T follicular helper cell (primary cell): ENCODE measurements at places on chromosomes 7 and 10.

- DNase-seq: no peak
Observed at GRCh38 chr10:129548600-129548999, 81.6 kb downstream of the MGMT start.

- no peak for DNase-seq
Observed at GRCh38 chr10:80416479-80417098, 8.2 kb downstream of the PRXL2A start.

- no peak for DNase-seq
Observed at GRCh38 chr7:153447011-153447410, 605.2 kb upstream of the DPP6 start.

- no peak for DNase-seq
Observed at GRCh38 chr7:141263508-141263907, 189.6 kb downstream of the TMEM178B start.

GRCh38 chr10:124530816-124531215 is 69.2 kb downstream of the LHPP start:
- DNase-seq: no peak

- DNase-seq: no peak
Observed at GRCh38 chr10:3813267-3813666, 28.3 kb upstream of the KLF6 start.

GRCh38 chr10:35471435-35471834 is 133.7 kb upstream of the GJD4 start:
- DNase-seq: no peak

- no peak for DNase-seq
Observed at GRCh38 chr10:112960151-112960681, 10.2 kb downstream of the TCF7L2 start.

- no peak for DNase-seq
Observed at GRCh38 chr7:97390915-97391593, 273.6 kb downstream of the SDHAF3 start.

GRCh38 chr7:143499743-143500348 is 22.2 kb downstream of the TAS2R41 start:
- DNase-seq: no peak

- no peak for DNase-seq
Observed at GRCh38 chr10:78730754-78731153, 338.0 kb upstream of the ZMIZ1 start.

DNA sequence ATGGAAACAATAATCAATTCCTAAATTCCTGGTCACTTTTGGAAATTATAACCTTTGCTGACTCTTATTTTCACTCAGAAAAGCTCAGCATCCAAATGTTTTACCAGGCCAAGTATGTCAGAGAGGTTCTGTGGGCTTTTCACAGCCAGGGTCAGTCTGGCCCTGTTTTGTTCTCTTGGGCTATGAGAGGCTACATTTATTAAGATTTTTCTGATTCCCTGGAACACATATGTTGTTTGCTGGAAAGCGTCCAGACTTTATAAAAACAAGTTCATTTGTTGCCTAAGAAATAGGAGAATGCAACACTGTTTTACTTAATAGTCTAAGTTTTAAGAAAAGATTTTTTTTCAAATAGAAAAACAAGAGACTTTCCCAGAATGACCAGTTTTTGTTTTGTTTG is 238.4 kb upstream of the PLXDC2 start:
- no peak for DNase-seq

GRCh38 chr7:87140271-87140748 is 11.9 kb upstream of the DMTF1 start:
- DNase-seq: no peak

- DNase-seq: no peak
Observed at GRCh38 chr7:130195396-130195795, 9.8 kb downstream of the TMEM209 start.

- DNase-seq: no peak
Observed at GRCh38 chr10:87053111-87053510, 33.0 kb downstream of the FAM25A start.

GRCh38 chr7:65411249-65411648 is 37.6 kb downstream of the ZNF92 start:
- no peak for DNase-seq

DNA sequence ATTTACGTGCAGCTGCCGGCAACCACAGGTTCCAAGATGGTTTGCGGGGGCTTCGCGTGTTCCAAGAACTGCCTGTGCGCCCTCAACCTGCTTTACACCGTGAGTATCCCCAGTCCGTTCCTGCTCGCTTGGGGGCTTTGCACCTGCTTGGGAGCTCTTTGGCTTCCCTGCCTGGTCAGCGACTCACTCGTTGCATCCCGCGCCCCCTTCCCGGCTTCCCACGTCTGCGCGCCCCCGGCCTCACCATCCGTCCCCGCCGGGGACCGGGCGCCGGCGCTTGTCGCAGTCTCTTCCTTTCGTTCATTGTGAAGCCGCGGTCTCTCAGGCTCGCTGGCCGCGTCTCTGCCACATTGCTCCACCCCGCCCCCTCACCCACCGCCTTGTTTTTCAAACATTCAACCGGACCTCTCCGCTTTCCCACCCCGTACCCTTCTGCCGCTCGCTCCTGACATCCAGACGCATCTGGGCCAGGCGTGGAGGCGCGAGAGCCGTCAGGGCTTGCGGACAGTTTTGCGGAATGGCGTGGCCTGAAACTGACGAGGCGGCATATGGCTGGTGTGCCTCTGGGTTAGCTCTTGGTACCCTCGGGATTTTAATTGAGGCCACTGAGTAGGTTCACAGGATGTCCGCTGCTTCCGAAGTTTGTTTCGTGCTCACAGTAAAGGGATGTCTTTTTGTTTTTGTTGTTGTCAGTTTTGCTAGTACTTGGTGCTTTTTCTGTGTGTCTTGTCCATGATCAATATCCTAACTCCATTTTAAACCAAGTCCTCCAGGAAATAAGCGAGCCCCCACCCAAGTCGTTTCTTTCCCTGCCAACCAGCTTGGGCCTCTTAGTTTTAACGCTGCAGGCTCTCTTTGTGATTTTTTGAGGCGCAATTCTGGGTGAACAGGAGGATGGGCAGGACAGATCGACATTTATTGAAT is 639 bp downstream of the TSPAN13 start:
- no peak for DNase-seq

DNA sequence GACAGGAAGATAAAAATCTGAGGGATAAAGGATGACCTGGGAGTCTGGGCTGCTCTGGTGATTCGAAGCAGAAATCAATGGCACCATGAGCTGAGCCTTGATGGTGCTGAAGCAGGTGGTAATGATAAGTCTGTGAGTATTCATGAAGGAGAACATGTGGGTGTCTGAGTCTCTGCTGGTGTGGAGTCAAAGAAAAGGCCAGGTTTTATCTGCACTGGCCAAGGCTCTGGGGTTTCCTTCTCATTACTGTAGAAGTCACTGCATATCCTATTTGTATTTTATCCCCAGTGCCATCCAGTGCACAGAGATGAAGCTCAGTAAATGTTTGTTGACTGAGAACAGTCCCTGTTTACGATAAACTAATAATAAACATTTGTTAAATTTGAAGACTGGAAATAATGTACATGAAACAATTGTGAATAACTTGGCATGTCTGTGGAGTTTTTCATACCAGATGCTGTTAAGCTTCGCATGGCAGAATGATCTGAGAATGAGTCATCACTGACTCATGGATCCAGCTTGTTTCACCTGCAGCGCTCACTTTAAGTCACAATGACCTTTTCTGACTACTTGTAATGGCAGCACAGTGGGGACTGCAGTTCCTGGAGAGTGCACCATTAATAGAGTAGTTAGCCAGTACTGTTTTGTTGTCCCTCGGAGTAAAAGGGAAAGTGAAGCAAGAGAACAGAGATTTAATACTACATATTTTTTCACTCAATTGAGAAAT is 538.5 kb downstream of the HTR7 start:
- no peak for DNase-seq

DNA sequence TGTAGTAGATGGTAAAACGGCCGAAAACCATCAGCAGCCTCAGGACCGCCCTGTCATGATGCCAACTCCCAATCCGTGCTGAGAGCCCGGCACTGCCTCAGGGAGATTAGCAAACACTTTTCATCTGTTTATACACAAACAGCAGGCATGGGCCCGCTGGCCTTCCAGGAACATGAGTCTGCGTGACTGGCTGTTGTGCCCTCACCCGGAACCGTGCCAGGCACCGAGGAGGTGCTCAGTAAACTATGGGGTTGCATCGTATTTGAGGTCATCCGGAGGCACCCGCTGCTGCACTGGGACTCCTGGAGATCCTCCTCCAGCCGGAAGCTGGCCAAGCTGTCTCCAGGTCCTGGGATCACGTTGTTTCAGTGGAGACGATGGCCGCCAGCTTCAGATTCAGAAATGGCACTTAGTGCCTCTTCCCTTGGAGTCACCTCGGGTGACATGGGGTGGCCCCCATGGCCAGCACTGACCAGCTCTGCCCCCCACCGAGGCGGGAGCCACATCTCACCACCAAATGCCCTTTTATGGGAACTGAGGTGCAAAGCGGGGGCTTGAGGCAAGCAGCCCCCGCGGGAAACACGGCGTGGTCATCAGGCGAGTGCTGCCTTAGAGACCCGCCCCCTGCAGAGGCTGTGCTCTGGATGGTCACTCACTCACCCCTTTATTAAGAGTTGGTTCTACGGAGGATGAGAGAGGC is 585.9 kb downstream of the PTPRN2 start:
- DNase-seq: no peak

DNA sequence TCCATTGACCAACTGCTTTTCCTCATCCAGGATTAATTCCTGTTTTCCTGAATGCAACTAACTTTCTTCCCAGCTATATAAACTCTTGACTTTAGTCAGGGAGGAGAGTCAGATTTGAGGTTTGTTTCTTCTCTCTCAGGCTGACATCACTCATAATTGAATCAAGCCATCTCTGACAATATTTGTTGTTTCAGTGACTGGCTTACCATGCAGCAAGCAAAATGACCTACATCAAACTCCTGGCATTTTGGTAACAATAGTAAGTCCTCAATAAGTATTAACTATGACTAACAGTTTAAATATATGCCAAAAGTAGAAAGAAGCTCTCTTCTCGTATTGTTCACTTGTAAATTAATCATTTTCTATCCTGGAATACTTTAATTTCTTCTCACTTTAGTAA is 625.7 kb upstream of the KCND2 start:
- no peak for DNase-seq

GRCh38 chr7:151711906-151712809 is 164.8 kb downstream of the PRKAG2 start:
- no peak for DNase-seq

GRCh38 chr10:60298408-60299389 is 91.0 kb downstream of the ANK3 start:
- DNase-seq: no peak

DNA sequence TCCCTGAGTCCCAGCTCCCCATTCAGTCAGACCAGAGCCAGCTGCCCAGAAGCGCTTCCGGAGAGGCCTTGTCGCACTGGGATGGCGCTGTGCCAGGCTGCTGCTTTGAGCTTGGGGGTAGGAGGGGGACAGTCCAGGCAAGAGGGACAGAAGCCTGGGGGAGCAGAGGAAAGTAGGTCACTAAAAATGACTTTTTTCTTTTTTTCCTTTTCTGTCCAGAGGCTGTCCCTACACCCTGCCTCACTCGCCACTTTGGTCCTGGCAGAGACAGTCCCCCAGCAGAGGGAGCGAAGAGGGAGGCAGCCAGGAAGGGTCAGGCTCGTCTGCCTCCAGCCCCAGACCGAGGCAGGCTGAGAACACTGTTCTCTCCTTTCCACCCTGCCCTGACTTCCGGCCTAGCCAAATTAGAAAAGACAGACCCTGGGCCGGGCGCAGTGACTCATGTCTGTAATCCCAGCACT is 15.8 kb upstream of the TRIM8 start:
- no peak for DNase-seq

GRCh38 chr7:77531038-77531437 is 6.1 kb upstream of the PTPN12 start:
- DNase-seq: no peak

- DNase-seq: no peak
Observed at GRCh38 chr10:51846856-51847506, 147.6 kb upstream of the CSTF2T start.

GRCh38 chr7:129882531-129882930 is 70.2 kb downstream of the UBE2H start:
- DNase-seq: no peak

DNA sequence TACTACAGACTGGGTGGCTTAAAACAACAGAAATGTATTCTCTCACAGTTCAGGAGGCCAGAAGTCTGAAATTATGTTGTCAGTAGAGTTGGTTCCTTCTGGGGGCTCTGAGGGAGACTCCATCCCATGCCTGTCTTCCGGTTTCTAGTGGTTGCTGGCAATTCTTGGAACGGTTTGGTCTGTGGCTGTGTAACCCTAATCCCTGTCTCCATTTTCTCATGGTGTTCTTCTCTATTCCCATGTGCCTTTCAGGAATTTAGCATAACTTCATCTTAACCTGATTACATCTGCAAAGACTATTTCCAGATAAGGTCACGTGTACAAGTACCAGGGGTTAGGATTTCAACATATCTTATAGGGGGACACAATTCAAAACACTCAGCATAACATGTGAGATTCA is 73.2 kb downstream of the FAM241B start:
- no peak for DNase-seq
